ENCODE measurements at places on chromosomes 1 and 21.

GRCh38 chr1:34165422-34165921 is 442 bp upstream of the CSMD2 start:
- DNase-seq = no peak

- no peak for DNase-seq
These were observed 13.1 kb upstream of the SLC1A7 start for GRCh38 chr1:53155534-53155933.

DNA sequence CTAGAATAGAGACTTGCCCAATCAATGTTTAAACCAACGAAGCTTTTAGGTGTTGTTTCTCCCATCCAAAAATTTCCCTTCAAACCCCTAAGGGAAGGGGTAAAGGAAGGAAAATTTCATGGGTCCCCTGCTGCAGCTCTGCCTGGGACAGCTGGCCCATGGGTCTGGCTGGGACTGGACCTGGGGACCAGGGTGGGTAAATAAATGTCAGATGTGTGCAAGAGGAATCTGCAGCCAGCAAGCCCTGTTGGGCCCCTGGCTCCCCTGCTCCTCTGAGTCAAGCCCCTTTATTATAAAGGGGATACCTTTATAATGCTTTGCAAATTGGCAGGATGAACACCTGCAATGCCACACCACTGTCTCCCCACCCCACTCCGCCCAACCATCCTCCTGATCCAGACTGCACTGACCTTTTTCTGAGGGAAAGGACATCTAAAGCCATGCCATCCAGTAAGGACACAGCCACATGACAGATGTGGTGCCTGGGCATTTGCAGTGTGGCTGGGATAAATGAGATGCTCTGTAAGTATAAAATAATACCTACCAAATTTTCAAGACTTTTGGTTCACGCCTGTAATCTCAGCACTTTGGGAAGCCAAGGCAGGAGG is 1.9 kb upstream of the TMEM125 start:
- no peak for DNase-seq

DNA sequence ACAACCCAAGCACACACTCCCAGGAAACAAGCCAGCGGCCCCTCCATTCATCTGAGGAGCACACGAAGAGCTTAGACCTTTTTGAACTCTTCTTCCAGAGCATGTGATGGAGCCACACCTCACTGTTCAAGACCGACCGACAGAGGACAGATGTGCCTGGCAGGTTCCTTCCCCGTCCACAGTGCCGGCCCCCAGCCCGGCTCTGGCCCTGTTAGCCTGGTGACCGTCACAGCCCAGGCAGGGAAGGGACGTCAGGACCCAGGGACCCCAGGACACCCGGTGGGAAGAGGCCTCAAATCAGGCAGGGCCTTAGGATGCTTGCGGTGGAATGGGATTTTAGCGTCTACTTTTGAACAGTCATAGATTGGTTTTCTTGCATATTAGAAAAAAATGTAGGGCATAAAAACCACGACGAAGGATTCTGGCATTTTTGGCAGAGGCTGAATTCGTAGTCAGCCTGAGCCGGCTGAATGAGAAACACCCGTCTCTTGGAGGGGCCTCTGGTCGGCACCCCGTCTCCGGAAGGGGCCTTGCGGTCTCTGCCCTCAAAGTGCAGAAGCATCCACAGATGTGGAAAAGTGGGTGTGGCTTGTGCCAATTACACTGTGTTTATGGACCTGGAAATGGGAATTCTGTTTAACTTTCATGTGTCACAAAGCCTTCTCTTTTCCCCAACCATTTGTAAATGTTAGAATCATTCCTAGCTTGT is 79.3 kb downstream of the SIK1 start:
- no peak for DNase-seq

- no peak for DNase-seq
These were observed 18.0 kb upstream of the RNF2 start for GRCh38 chr1:185027252-185027882.

GRCh38 chr1:160834945-160835565 is 27.6 kb downstream of the CD244 start:
- DNase-seq = no peak
